Stimulated activated CD4-positive, alpha-beta T cell treated with anti-CD3 and anti-CD28 coated beads, Interleukin-1b, Interleukin-23, amount 100 ng/mL, for 1 hour (primary cell): ENCODE measurements at places on chromosomes 1 and 21.
A peak's percentile ranks its signal among the peaks of the same experiment; 100 is the strongest.

DNA sequence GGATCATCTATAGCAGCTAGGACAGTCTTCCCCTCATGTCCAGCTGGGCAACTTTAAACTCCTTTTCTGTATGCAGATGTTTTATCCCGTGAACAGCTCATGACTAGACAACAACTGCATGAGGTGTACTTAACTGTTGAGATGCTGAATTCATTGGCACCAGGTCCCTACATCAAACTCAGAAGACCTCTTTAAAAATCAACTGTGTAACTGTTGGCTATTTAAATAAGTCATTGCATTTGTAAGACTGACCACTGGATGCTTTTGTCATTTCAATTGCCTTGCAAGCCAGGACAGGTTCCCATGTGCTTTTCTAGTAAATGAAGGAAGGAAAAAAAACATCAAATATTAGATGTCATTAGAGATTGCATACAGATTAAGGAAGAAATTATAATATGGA is 28.3 kb upstream of the GORAB start:
- no peak for DNase-seq

DNA sequence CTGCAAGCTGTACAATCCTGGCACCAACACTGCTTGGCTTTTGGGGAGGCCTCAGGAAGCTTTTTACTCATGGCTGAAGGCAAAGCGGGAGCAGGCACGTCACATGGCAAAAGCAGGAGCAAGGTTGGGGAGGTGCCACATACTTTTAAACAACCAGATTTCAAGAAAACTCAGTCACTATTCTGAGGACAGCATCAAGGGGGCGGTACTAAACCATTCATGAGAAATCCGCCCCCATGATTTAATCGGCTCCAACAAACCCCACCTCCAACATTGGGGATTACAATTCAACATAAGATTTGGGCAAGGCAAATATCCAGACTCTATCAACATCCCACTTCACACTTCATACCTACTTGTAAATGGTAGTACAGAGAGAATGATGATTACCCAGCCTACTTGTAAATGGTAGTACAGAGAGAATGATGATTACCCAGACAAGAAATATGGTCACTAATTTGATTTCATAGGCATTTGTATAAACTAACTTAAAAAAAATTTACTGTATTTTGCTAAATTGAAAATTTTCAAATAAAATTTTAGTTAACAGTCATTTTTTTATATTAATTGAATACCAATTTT is 24.9 kb downstream of the ATP5PF start:
- DNase-seq, result no peak

DNA sequence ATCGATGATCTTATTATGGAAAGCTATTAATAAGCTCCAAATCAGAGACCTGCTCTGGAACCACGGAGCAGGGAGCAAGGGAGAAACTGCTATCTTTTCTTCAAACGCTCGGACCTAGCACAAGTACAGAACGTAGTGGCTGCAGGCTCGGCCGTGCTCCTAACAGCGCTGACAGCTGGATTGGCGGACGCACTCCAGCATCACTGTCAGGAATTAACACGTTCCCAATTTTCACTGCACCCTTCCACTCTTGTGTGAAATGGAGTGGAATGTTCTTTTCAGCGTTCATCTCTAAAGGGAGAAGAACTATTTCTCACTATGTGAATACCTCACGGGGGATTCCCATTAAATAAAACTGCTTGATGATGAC is 106.9 kb downstream of the ZNF281 start:
- no peak for DNase-seq

DNA sequence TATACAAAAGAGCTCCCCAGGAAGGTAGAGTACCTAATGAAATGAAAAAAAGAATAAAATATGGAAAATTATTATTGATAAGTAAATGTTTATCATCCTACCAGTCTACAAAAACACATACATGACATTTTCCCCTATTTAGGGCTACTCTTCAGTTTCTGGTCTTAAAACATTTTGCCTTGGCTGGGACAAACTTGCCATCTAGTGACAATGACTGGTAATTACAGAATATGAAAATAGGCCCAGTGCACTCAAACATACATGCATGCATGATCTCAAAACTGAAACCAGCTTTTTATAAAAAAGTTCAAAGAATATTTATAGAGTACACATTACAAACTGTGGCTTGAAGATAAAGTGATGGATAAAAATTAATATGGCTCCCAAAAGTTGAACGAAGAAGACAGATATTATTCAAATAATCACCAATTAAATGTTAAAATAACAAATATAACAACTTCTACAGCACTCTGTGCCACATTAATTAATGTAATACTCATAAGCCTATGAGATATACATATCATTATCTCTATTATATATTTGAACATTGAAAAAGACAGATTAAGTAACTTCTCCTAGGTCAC is 10.5 kb upstream of the RNPC3 start:
- no peak for DNase-seq

DNA sequence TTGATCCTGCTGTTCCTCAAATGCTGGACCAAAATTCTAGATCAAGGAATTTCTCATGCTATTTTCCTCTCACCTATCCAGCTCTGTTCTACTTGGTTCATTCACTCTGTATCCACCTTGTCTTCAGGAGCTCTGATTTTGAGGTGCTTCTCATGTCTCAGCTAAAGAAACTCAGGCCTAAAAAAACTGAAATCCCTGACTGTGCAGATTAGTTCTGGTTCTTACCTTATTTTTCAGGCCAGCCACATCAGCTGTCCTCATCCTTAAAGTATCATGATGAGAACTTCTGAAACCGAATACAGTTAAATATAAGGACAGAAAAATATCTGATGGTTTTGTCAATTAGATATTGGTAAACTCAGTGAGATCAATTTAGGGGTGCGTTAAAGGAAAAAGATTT is 27.8 kb upstream of the DR1 start:
- no peak for DNase-seq

DNA sequence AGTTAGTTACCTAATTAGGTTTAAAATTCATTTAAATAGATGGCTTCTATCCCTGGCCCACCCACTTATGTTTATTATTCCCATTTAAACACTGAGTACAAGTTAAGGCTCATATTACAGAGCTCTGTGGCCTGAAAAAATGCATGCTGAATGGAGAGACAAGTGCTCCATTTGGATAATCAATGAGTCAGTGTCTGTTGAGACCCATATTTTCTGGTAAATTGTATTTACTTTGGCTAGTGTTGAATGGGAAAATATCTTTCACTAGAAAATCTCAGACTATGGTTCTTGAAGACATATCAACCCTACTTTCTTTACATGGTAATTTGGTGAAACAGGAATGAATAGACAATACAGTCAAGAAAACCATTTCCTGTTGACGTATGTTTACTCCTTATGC is 356.0 kb downstream of the S1PR1 start:
- DNase-seq, result no peak

- no peak for DNase-seq
Measured at GRCh38 chr1:5962265-5963105, 29.7 kb downstream of the NPHP4 start.

- DNase-seq, result no peak
Measured at GRCh38 chr1:84436876-84437655, 38.8 kb downstream of the DNASE2B start.

DNA sequence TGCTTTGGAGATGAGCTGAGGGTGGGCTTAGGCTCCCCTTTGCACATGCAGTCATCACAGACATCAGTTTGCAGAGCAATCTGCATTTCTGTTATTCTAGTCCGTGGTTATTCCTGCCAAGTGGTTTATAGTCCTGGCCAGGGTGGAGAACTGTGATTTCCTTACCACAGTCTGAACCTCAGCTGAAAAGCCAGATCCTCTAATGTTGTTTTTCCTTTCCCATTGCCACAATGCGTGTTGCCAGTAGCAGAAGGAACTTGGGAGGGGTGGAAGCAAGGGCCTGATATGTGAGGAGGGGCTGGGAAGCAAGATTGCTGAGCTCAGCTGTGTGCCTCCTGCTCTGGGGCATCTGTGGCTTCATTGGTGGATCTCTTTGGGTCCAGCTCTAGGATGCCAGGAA is 18.0 kb upstream of the ST3GAL3 start:
- no peak for DNase-seq

DNA sequence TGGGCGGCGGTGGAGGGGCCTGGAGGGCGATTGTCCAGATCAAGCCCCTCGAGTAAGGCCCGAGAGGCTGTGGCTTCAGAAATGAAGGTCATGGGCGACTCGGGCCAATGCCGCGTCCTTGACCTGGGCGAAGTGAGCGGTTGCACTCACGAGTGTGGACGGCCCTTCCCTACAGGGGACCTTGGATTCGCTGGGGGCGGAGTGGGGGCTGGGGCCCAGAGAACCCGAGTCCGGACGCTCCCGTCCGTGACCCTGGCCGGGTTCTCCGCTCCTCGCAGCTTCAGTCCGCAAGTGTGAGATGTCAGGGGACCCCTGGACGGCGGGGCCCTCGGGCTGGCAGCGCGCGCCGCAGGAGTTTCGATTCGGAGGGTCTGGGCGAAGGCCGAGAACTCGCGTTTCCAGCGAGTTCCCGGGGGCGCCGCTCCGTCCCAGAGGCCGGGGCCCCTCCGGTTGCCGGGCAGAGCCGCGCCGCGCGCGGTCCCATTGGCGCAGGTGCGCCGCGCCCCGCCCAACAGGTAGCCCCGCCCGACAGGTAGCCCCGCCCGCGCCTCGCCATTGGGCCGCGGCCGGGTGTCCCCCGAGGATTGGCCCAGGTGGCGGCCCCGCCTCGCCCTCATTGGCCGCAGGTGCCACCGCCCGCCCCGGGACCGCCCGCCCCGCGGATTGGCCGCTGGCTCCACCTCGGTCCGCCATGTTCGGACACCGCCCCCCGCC is at the start of gene PRKCZ:
Gene PRKCZ (plus strand): TSS at position 694 of the 714 bp plus-strand sequence. CDS start 220 bp downstream, outside the sequence.
- DNase-seq, result peak; percentile 88

- no peak for DNase-seq
Measured at GRCh38 chr21:23694390-23694789, 1912.9 kb downstream of the MRPL39 start.

- DNase-seq, result no peak
Measured at GRCh38 chr1:176670853-176671252, 207.9 kb downstream of the PAPPA2 start.

DNA sequence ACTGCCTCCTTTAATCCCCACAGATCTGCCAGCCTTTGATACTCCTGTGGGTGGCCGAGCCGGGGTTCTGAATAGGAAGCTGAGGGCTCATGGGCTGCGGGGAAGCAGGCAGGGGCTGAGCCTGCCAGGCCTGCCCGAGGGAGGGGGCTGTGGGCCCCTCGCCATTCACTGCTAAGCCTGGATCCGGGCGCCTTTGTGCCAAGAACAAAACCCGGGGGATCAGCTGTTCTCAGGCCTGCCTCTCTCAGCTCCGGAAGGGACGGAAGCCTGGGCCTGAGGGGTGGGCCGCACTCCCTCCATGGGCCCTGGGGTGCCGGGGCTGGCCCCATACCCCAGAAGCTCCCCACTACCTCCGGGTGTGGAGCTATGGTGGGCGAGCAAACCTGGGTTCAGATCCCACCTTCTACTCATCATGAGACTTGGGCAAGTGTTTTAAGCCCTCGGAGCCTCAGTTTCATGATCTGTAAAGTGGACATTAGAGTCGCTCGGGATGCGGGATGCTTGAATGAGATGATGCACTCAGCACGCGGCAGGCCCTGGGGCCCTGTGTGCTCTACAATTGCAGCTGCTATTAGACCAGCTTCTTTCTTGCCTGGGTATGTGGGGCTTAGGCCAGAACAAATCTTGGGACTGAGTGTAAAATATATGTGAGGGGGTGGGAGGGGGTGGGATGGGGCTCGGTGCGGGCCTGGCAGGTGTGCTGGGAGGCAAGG is 19.2 kb upstream of the EPHA2 start:
- DNase-seq, result no peak

DNA sequence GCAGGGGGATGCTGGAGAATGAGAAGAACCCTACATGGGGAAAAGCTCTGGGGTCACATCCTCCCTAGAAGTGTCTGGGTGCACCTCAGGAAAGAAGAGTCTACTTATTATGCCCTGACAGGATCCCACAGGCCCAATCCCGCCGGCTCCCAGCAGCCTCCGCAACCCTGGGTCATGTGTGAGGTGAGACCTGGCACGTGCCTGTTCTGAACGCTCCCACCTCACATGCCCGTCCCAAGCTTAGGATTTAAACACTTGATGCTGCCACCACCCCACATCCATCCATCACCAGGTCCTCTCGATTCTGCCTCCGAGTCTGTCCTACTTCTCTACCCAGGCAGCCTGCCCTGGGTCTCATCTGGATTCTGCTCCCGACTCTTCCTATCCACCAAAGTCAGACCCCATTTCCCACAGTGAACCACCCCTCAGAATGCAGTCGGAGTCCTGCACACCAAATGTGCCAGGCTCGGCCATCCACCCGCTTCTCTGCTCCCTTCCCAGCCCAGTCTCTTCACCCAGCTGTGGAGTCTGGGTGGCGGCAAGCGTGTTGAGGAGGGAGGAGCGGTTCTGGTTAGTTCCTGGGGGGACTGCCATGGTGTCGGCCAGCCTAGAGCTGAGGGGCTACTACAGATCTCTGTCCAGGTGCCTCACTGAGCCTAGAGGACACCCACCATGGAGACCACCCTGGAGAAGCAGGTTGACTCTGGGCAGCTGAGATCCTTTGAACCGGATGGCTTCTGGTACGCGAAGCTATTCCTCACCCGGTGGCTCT is 23.9 kb downstream of the SLC2A1 start:
- no peak for DNase-seq

DNA sequence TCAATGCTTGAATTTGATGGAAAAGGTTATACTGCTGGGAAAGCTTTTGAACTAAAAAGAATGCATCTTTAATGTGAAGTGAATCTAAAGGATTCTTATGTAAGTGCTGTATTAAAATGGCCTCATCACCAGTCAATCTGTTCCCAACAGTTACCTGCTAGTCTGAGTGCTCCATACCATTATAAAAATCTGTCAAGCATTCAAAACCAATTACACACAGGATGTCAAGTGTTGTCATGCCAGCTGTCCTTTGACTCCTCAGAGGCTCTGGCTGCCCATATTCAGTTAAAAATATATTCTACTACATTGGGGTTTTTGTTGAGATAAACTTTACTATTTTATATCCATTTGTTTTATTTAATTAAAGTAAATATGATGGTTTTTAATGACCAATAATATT is 1587.7 kb downstream of the AMY1C start:
- no peak for DNase-seq

DNA sequence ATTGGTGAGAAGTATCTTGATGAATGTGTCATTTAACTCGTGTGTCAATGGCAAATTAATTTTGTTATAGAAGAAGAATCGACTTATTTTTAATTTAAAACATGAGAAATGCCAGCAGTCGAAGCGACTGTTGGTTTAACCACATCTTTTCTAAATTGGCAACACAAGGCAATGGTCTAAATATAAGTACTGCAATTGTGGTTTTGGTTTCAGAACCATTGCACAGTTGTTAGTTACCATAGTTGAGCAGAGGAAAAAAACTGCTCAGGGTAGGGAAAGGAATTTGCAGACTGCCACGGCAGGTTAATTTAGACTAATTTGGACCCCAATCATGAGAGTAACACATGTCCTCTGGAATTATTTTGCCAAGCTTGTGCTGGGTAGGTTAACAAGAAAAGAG is 185.6 kb upstream of the RUNX1 start:
- DNase-seq, result no peak

- DNase-seq, result peak; percentile 71
Measured at GRCh38 chr1:214602764-214603657, at the start of gene CENPF. TSS of gene CENPF (plus strand) at chr1:214603195. CDS start at chr1:214613755, 10,560 bp downstream.
